CMK (cell line): ENCODE measurements at places on chromosomes 3 and 15.

- no peak for DNase-seq
These were observed 772 bp downstream of the FAM81A start for GRCh38 chr15:59438625-59439290.

DNA sequence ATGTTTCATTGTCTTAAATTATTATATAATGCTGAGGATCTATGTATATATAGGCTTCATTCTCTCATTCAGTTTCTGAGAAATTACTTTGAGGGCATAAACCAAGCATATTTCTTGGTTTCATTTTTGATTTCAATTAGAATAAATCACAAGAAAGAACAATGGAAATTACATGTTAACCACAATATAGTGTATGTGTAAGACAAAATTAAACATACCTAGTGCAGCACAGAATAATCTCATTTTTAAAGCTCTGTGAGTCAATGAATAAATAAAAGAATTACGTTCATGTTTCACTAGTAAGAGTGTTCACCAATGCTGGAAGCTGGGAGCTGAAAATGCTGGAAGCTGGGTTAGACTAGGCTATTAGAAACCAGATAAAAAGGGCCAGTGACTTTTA lies 72.8 kb downstream of the UBE3A start:
- DNase-seq, result no peak

DNA sequence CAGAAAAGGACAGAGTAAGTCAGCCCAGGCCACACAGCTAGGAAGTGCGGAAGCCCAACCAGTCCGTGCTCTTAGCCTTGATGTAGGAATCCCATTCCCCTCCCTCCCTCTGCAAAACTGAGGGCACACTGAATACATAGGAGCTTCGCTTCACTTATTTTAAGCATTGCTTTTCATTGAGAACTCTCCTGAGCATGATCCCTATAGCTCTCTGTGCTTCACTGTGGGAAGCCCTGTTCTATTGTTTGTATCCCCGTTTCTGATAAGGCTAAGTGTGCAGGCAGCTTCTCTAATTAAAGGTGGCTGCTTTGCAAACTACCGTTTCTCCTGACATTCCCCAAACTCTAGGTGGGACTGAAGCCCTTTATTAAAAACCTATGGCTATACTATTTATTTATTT lies 29.9 kb downstream of the IL5RA start:
- DNase-seq, result no peak

- no peak for DNase-seq
These were observed 37.2 kb downstream of the IL20RB start for GRCh38 chr3:136994772-136995516.

- no peak for DNase-seq
These were observed 15.4 kb upstream of the GMNC start for GRCh38 chr3:190877925-190878324.

- no peak for DNase-seq
These were observed 70.4 kb upstream of the GATA2 start for GRCh38 chr3:128563439-128563838.

GRCh38 chr15:80605591-80606150 lies 89.4 kb upstream of the ABHD17C start:
- no peak for DNase-seq

- DNase-seq, result no peak
These were observed 502.8 kb downstream of the IGSF11 start for GRCh38 chr3:118531816-118532215.

DNA sequence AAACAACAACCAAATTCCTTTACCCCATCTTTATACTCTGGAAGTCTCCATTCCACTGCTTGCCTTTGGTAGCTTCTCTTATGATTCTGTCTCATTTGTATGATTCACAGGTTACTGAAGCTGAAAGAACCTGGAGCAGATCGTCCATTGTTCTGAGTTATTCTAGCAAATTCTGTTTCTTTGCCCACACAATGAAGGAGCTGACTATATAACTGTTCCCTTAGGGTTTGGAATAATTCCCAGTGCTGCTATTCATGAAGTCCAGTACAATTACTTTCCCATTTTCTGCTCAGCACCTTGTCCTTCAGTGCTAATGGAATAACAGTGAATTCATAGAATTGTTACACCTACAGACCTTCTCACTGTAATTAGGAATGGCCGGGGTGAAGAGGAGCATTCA lies 167.8 kb downstream of the CHST2 start:
- DNase-seq, result no peak

GRCh38 chr3:17044855-17045254 lies 160.1 kb downstream of the PLCL2 start:
- no peak for DNase-seq

- no peak for DNase-seq
These were observed 14.1 kb downstream of the LACTB start for GRCh38 chr15:63135804-63136203.
